HL-60 (cell line): ENCODE measurements at places on chromosomes 2 and 18.

DNA sequence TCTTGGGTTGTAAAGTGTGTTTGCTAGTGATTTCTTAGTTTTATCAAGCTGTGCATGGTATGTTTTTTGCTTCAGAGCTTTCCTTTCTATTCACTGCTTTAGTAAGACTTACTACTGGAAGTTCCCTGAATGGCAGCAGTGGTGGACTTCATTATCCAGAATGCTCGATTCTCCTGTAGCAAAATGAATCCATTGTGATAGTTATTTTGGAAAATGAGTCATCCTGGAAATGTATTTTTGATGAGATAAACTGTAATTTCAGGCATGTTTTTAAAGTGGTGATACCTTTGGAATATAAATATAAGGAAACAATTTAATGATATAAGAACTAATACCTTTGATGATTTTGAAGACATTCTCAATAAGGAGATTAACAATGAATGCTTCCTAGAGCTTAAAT, 387.1 kb downstream of the PTPRM start:
- no peak for DNase-seq

GRCh38 chr18:60872434-60872833, 460.8 kb upstream of the CDH20 start:
- DNase-seq, result no peak

DNA sequence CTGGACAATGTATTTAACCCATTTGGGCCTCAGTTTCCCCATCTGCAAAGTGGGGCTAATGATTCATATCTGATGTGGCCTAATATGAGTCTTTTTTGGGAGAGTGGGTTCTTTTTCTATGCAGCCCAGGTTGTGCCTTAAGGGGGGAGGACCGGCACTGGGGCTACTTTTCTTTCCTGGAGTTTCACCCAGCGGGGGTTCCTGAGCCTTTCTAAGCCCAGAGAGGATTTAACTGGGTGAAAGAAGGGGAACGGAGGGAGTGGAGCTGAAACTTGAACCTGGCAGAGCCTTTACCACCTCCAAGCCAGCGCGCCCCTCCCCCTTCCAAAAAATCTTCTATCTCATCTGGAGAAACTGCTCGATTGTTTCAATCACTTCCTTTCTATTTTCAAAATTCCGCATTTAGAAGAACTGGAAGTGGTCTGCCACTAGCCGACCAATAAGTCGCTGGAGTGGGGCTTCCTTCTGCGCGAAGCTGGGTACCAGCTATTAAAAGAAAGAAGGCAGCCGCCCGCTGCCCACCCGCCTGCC, 205.0 kb upstream of the SMAD2 start:
- no peak for DNase-seq

GRCh38 chr2:190984595-190984994, 29.4 kb downstream of the STAT1 start:
- DNase-seq, result no peak

- peak; percentile 60 for DNase-seq
Observed at GRCh38 chr2:170973492-170974303, 44.6 kb downstream of the GORASP2 start.

GRCh38 chr2:160628811-160629210, 135.2 kb upstream of the RBMS1 start:
- DNase-seq, result no peak

DNA sequence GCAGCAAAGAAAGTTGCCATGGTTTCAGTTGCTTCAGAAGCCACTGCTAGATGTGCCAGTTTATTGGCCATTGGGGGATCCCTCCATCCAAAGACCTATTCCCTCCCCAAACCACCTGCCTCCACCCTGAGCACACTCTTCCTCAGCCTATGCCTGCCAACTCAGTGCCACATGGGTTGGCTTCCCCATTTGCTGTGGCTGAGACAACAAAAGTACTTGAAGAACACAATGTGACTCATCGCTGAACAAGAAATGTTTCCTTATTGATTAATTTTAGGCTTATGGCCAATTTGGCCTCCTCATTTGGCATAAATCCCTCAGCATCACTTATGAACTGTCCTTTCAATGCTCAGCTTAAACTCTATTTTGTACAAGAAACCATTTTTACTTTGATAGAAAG, 215.9 kb downstream of the TMEM247 start:
- peak; percentile 29 for DNase-seq

- DNase-seq, result no peak
Observed at GRCh38 chr2:71896385-71897136, 251.1 kb downstream of the CYP26B1 start.

GRCh38 chr2:186105016-186105724, 366.6 kb downstream of the FSIP2 start:
- no peak for DNase-seq

- DNase-seq, result peak; percentile 33
Observed at GRCh38 chr2:118865106-118865505, 17.7 kb upstream of the EN1 start.

DNA sequence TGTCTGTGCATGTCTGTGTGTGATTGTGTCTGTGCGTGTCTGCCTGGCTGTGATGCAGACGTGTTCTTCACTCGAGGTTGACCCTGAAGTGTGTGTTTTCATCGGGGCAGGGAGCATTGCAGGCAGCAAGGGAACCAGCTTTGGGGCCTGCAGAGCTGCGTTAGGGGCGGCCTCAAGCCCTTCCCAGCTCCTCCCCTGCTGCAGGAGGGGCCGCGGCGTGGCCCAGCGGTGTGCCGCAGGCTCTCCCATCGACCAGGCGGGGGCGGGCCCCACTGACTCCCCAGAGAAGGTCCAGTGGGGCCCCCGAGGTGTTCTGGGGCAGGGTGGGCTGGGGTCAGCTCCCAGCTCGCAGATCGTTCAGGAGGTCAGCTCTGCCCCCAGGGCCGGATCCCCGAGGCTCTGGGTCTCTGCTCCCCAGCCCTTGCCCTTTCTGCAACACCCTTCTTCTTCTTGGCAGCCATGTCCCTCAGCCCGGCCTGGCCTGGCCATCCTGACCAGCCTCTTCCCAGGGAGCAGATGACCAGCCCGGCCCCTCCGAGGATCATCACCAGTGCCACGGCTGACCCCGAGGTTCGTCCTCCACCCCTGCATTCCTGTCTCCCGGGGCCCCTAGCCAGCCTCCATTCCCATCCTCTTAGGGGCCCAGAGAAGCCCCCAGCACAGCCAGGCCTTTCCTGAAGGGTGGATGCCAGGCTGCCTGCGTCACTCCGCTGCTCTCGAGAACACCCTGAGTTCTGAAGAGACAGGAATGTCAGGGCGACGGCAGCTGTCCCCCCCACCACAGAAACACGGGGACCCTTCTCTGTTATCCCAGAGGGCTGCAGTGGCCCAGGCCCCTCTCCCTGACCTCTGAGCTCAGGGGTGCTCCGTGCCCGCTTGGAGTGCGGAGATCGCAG, 11.1 kb upstream of the KLHL30 start:
- no peak for DNase-seq

DNA sequence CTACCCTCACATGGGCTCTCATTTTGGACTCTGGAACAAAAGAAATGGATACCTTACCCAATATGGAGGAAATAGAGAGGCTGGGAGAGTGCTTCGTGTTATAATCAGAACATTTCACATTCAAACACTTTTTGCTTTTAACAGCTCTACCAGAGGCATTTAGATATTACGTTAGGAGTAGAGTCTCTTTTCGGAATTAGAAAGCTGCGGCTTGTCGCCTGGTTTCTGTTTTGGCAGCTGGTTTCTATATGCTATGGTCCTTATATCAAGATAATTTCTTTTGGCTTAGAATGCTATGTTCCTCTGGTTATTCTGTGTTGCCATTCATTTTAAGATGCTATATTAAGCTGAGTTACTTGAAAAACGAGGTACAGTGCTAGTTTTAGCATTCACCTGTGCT, 392.8 kb upstream of the GALNT5 start:
- DNase-seq, result no peak

- no peak for DNase-seq
Observed at GRCh38 chr2:157784823-157785175, 91.3 kb downstream of the ACVR1 start.

GRCh38 chr18:2002151-2002550, 569.2 kb downstream of the METTL4 start:
- DNase-seq, result no peak

GRCh38 chr2:96869281-96869821, 529 bp downstream of the SEMA4C start:
- DNase-seq, result no peak

- DNase-seq, result no peak
Observed at GRCh38 chr2:220065581-220065980, 438.2 kb downstream of the SLC4A3 start.

DNA sequence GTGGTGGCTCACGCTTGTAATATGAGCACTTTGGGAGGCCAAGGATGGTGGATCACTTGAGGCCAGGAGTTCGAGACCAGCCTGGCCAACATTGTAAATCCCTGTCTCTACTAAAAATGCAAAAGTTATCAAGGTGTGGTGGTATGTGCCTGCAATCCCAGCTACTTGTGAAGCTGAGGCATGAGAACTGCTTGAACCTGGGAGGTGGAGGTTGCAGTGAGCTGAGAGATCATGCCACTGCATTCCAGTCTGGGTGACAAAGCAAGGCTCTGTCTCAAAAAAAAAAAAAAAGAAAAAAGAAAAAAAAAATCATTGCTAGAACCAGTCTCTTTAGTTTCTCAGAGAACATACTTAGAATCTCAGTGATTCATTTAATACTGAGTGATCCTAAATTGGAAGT, 217.1 kb downstream of the DYM start:
- no peak for DNase-seq

GRCh38 chr2:113240150-113240914, 38.4 kb downstream of the PAX8 start:
- DNase-seq, result no peak

GRCh38 chr2:144310484-144310883, 209.4 kb downstream of the ZEB2 start:
- no peak for DNase-seq

- DNase-seq, result no peak
Observed at GRCh38 chr2:173972636-173973035, 7.5 kb upstream of the SP3 start.

DNA sequence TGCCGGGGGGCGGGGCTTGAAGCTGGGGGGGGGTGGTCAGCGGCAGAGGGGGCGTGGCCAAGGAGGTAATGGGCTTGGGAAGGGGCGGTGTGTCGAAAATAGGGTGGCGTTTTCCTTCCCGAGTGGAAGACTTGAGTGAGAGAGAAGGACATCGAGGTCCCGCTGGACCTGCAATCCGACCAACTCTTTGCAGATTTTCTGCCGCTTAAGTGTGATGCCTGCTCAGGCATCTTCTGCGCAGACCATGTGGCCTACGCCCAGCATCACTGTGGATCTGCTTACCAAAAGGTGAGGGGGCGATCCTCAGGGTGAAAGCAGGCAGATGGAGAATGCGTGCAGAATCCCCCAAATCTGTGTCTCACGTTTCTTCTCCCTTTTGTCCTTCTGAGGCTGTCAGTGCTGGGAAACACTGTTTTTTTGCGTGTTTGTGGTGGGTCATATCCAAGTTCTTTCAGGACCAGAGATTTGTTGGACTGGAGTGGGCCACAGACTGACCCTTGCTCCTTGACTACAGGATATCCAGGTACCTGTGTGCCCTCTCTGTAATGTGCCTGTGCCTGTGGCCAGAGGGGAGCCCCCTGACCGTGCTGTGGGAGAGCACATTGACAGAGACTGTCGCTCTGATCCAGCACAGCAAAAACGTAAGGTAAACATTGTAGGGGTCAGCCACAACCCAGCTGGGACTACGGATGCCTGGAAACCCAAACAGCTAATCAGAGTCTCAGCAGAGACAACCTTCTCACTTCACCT, 727 bp downstream of the ZFAND2B start:
- DNase-seq, result no peak

DNA sequence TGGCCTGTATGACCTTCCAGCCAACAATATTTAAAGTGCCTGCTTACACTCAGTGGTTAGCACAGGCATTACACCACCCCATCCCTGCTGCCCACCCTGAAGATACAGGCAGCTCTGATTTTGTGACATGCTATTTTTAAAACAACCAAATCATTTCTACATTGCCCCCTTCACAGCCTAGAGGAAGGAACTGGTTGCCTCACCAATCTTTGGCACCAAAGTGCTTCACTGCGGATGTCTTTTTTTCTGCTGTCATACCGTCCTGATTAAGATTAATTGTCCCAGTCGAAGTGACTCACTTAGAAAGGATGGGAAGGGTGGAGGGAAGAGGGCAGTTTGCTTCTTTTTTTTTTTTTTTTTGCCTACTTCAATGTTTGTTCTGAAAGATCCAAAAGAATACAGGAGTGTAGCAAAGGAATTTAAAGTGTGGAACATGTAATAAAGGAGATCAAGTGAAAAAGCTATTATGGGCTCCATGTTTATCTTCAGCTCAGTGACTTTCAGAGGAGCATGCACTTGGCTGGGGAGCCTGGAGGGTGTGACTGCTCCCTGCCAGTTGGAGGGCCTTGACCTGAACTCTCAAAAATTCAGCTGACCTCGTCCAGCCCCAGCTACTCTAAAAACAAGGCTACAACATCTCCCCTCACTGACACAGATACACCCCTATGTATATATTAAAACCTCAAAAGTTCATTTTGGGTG, 501.1 kb upstream of the TNP1 start:
- no peak for DNase-seq

DNA sequence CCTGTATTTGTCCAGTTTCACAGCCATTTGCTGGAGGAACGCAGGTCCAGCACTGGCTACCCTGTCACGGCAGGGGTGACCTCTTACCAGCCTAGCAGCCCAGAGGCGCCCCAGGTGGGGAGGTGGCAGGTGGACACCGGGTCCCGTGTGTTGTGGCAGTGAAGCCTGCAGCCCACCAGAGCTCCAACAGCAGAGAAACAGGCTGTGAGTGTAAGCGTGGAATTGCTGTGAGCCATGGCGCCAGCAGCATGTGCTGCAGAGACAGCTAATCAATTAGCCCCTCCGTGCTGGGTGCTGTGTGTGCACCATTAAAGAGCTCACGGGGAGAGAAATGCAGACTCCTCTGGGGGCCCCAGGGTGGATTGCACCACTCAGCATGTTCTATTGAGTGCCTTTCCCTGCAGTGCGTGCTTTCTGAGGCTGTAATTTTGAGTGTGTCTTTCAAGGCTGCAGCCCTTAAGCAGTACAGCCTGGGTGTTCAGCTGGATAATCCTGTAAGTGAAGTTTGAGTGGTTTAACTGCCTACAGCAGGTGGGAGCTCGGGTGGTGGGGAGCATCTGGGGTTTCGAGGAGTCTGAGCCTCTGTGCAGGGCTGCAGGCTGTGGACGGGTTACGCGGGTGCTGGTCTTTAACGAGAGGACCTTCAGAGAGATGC, 15.9 kb downstream of the RTP5 start:
- DNase-seq, result no peak

DNA sequence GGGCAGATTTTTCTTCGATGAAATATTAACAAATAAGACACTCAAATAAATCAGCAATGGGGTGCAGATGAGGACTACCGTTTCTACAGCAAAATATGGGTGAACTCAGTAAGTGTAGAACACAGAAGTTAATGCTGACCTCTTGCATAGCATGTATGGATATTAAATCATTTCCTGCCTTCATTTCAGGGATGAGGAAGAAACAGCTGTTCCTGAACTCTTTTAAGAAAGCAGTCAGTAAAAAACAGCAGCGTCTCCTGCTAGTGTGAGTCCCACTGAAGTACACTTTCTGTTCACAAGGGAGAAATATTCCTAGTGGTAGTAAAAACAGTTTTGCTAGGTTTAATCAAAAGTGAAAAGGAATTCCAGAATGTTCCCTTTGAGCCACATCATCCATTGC, 379.0 kb downstream of the ZEB2 start:
- no peak for DNase-seq
